A549 (cell line): ENCODE measurements at places on chromosomes 5 and 9.

- DNase-seq, result no peak
Measured at GRCh38 chr5:9151684-9152427, 394.0 kb downstream of the SEMA5A start.

DNA sequence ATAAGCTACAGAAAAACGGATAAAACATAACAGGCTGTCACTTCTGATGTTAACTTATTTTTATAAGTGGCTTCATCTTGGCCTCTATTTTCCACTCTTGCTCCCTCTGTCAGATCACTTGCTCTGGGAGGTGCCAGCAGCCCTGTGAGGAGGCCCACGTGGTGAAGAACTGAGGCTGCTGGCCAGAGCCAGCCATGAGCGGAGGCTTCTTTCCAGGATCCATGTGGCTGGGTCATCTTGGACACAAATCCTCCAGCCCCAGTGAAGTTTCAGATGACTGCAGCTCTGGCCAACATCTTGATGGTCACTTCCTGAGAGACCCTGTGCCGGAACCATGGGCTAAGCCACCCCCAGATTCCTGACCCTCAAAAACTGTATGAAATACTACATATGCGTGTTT, 7.5 kb upstream of the CMBL start:
- no peak for DNase-seq

DNA sequence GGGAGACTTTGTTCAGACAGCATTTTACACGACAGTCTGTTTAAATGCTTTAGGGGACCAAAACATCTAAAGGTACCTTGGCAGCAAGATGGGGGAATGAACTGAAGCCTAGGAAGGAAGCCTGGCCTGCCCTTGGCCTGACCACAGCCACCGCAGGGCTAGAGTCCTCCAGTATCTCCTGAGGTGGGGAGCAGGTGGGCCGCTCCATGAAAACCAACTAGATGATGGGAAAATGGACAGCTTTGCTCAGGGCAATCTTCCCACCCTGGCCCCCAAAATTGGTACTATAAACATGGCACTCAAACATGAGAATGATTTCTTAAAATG, 153.3 kb downstream of the AUH start:
- DNase-seq, result no peak

GRCh38 chr9:121610638-121610953, 40.8 kb upstream of the DAB2IP start:
- no peak for DNase-seq

DNA sequence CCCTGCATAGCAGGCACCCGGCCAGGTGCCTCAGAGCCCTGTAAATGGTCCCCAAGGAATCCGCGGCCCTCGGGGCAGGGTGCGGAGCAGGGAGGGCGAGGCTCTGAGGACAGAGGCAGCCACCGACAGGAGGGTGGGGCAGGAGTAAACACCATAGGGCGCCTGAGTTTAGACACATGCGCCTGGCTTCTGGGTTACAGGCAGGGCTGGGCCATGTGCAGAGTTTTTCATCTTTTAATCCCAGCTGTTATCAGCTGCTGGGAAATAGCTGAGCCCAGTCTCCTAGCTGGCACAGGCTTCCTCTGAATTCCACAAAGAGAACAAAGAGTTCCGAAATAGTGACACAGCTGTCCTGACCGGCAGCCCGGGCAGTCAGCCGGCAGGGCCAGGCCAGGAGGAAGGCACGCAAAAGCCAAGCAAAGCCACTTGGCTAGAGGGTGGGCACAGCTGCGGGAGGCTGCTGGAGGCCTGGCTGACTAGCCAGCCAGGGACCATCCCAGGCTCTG, 98.9 kb upstream of the PHYKPL start:
- no peak for DNase-seq

- DNase-seq, result no peak
Measured at GRCh38 chr5:15442193-15442570, 57.8 kb upstream of the FBXL7 start.

DNA sequence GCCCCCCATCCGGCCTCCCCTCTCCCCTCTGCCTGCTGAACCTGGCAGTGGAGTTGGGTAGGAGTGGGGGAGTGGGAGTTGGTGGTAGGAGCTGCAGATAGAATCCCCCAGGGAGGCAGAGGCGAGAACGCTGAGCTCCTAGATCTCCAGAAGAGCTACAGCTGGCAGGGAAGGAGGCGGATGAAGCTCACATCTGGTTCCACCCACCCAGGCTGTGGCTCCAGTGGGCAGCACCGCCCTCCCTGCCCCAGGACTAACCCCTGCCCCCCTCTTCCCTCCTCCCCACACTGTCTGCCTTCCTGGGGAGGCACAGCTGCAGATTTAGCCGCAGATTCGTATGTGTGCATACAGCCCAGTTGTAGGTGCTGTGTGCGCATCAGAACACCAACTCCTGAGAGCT, 34.2 kb downstream of the C9orf50 start:
- no peak for DNase-seq

- DNase-seq, result no peak
Measured at GRCh38 chr9:38096238-38096805, 27.3 kb upstream of the SHB start.

DNA sequence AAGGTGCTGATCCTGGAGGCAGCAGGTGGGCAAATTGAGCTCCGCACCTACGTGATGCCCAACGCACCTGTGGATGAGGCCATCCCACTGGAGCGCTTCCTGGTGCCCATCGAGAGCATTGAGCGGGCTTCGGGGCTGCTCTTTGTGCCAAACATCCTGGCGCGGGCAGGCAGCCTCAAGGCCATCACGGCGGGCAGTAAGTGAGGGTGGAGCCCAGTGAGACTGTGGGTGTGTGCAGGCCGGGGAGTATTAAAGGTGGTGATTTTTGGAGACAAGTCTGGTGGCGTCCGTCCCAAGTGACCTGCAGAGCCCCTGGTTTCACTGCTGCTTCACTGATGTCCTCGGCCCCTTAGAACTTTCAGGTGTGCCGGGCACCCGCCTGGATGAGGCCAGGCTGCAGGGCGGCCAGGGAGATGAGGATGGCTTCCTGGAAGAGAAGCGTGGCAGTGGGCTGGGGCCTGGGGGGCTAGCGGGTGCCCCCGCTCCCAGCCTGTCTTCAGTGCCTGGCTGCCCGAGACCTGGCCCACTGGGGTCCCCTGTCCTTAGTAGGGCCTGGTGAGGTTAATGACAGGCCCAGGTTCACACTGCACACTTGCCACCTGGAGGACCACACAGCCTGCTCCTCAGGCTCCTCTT, 4.2 kb downstream of the ENDOG start:
- no peak for DNase-seq
